ENCODE measurements at places on chromosomes 13 and 19. TPM values are rescaled to one million over a fixed set of nuclear protein-coding genes. Genes with fewer than 3 reads are reported as not detected.

Gene ZNF565
- 1.6 TPM for total RNA-seq

Gene SLC44A2
- 81.8 TPM for total RNA-seq

Gene ELSPBP1
- total RNA-seq: not detected

Gene ZNF225
- total RNA-seq: 4.5 TPM

Gene PRR20C
- total RNA-seq: not detected

Gene CRX
- not detected for total RNA-seq

Gene ICAM1
- total RNA-seq: 244 TPM

Gene MYO16
- total RNA-seq: 0.86 TPM

Gene SIGLECL1
- total RNA-seq: not detected

Gene RGL3
- 1.3 TPM for total RNA-seq

Gene RASIP1
- total RNA-seq: 2.6 TPM

Gene TNFSF9
- total RNA-seq: 0.32 TPM

Gene MAP4K1
- total RNA-seq: 0.32 TPM

DNA sequence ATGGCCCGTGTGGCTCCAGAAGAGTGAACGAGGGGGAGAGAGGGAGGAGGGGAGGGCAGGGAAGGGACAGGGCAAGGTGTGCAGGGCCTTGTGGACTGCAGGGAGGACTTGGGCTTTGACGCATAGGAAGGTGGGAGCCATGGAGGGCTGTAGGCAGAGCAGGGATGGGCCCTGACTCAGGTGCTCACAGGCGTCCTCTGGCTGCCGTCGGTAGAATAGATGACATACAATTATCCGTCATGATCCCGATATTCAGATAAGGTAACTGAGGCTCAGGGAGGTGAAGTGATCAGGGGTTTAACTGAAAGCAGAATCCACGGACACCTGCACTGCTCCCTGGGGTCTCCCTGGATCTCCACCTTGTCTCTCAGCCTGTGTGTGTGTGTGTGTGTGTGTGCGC lies 3.4 kb downstream of the C3 start:
- no peak for DNase-seq

DNA sequence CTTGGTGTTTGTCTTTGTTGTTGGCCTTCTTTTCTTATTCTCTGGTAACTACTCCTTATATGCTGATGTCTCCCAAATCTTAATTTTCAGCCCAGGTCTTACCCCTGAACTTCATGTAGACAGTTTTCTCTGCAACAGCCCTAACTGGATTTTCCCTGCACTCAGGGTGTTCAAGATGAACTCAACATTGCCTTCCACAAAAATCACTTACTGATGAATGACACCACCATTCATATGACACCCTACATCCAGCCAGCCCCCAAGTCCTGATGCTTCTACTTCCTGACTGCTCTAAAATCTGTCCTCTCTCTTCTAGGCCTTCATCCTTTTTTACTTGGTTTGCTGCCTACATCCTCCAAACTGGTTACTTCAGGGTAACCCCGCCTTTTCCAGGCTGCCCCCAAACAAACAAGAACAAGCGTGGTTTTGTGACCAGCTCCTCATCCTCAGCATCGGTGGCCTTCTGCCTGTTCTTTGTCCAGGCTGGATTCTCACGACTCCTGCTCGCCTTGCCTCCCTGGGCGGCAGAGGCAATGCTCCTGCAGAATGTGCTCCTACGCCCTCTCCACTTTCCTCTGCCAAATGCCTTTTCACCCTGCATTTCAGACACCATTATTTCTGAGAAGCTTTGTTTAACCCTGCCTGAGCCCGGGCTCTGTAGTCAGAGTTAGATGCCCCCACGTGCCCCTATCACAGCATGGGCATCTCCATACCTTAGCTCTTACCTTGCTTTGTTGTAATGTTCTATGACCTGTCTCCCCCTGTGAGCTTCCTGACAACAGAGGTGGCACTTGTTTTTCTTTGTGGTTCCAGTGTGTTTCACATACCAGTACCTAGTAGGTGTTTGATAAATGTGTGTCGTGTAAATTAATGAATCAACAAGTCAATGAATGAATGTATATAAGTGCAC lies 61.8 kb downstream of the WDFY2 start:
- no peak for DNase-seq

DNA sequence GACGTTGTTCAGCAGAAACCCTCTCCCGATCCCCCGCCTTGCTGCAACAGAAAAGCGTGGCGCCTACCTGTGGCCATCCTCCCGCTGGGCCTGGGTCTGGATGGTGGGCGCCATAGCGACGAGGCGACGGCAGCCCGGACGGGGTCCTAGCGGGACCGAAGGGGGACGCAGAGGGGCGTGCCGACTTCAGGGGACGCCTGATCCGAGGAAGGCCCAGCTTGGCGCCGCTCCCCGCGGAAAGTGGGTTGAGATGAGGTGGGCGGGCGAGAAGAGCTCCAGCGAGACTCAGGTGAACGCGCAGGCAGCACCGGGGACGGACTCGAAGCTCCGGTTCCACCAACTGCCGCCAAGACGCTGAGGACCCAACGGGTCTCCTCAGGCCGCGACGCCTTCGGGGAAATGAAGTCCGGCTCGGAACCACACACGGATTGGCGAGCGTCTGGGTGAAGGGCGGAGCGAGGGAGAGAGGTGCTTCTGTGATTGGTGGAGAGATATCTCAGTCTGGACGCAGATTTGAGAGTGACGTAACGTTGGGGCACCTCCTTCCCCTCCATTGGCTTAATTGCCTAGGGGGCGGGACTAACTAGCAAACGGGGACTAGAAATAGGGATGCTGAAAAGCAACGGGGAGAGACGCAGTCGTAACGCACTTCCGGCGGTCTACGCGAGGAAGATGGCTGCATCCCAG lies at the start of the genes MED29 and PAF1:
Gene MED29, plus strand, starts transcription at position 628 of the 687 bp plus-strand sequence. Its CDS starts 45 bp downstream, at position 673.
Gene PAF1, minus strand, starts transcription at position 356 of the 687 bp plus-strand sequence. Its CDS starts 242 bp downstream, at position 114.
- DNase-seq: peak; percentile 100

DNA sequence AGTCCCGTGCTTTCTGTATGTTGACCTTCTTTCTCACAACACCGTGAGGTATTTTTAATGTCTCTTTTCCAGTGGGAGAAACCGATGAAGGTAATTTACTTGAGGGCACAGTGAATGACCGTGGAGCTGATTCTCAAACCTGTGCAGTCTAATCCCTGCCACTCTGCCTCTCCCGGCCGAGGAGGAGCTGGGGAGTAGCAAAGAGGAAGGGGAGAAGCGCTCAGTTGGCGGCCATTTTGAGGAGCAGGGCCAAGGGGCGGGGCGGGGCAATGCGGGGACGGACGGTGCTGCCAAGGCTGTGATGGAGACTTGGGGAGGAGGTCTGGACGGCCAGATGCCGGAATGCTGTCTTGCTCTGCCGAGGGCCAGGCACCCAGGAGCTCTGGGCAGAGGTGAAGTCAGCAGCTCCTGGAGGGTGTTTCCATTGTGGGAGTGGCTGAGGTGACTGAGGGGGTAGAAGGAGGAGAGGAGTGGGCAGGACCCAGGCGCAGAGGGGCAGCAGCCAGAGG lies 12.4 kb upstream of the RANBP3 start:
- DNase-seq: no peak

DNA sequence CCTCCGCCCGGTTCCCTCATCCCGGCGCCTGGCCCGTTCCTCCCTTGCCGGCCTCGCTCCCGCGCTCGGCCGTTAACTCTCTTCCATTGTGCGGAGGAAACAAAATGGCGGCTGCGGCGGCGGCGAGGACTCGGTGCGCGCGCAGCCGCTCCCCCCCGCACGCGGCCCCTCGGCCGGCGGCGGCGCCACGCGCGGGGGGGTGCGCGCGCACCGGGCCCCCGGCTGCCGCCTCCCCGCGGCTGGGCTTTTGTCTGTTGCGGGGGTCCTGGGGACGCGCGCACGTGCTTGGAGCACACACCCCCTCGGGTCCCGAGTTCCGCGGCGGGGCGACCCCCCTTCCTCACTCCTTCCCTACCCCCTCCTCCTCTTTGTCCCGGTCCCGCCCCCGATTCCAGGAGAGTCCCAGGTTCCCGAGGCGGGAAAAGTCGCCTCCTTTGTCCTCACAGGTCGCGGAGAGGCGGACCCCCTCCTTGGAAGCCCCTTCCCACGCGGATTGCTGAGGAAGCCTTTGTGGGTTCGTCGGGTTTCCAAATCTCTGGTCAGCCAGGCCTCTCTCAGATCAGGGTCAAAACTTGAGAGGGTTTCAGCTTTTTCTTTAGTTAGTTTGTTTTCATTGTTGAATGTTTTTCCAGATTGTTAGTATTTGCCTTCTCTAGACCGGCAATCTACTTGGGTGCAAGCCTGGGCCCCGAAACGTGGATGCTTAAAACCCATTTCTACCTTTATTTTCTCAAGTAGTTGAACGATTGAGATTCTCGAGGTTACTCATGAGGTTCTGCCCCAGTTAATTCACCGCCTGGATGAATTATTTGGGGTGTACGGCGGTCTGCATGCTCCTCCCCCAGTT lies 687 bp downstream of the ILF3 start:
- DNase-seq: peak; percentile 32

GRCh38 chr19:848386-848921 lies 3.6 kb upstream of the ELANE start:
- DNase-seq: no peak

GRCh38 chr19:14746886-14747285 lies 31.5 kb downstream of the ADGRE2 start:
- no peak for DNase-seq

DNA sequence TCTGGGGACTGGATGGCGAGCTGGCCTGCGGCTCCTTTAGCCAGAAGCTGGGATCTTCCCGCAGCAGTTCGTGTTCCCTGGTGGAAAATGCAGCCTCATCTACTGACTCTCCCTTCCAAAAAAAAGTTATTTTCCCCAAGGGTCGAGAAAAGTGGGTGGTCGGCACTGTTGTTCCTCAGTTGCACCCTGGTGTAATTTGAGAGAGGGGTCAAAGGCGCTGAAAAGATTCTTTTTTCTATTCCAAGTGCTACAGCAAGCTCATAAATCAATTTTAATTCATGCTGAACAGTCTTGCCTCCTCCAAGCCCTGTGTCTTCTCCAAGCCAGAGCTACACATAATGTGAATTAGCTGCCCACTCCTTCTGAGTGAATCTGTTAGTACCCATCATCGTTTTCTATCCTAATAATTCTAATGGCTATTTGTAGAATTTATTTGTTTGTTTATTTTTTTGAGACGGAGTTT lies 774 bp downstream of the SLC25A15 start:
- no peak for DNase-seq

- no peak for DNase-seq
Measured at GRCh38 chr13:53007872-53008271, 20.7 kb upstream of the OLFM4 start.

GRCh38 chr13:56349866-56350265 lies 790.9 kb upstream of the PRR20A start:
- no peak for DNase-seq

DNA sequence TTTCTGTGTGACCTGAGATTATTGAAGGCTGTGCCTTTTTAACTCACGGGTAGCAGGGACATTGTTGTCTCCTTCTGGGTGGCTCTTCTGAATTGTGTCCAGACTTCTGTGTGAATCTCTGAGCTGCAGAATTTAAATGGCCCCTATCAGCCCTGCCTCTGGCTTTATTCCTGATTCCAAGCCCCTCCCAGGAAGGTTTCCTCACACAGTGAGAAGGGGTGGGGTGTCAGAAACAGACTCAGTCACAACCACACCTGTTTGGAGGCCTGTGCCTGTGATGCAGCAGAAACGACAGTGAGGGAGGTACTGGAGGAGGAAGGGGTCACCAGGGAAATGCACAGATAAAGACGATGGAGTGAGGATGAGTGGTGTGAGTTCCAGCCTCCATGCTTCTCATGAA lies at the start of gene CLC:
Gene CLC, minus strand, starts transcription at position 139 of the 400 bp plus-strand sequence. Its CDS starts 77 bp downstream, at position 62.
- no peak for DNase-seq

DNA sequence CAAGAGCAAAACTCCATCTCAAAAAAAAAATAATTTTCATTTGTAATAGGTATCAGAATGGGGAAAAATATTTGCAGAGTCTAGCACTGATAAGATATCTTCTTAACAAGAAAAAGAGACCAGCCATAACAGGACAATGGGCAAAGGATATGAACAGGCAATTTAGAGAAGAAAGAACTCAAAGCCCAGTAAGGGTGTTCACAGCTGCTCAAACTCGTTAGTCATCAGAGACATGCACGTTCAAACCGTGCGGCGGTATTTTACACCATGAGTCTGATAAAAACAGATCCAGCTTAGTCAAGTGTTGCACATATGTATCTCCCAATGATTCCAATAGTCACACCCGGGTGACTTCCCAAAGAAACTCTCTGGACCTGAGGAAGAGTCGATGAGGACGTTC lies 13.7 kb upstream of the NCCRP1 start:
- no peak for DNase-seq

GRCh38 chr19:56139847-56140582 lies 1.1 kb upstream of the ZNF444 start:
- peak; percentile 17 for DNase-seq

- DNase-seq: no peak
Measured at GRCh38 chr13:24068472-24068871, 92.0 kb upstream of the SPATA13 start.

- DNase-seq: no peak
Measured at GRCh38 chr19:1730157-1730556, 23.1 kb upstream of the ONECUT3 start.

GRCh38 chr19:48746738-48747575 lies at the start of gene IZUMO1:
Gene IZUMO1 (minus strand): TSS chr19:48746909. CDS start chr19:48745859, 1,050 bp downstream.
- peak; percentile 91 for DNase-seq

- no peak for DNase-seq
Measured at GRCh38 chr19:4362101-4362828, 18.9 kb downstream of the MPND start.

DNA sequence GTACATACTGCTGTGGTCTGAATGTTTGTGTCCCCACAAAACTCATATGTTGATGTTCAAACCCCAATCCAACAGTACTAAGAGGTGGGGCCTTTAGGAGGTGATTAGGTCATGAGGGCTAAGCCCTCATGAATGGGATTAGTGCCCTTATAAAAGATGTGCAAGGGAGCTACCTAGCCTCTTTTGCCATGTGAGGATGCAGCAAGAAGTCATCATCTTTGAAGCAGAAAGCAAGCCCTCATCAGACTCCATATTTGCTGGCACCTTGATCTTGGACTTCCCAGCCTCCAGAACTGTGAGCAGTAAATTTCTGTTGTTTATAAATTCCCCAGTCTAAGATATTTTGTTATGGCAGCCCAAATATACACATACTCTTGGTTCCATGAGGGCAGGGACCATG lies 33.9 kb downstream of the PEG3 start:
- DNase-seq: no peak

DNA sequence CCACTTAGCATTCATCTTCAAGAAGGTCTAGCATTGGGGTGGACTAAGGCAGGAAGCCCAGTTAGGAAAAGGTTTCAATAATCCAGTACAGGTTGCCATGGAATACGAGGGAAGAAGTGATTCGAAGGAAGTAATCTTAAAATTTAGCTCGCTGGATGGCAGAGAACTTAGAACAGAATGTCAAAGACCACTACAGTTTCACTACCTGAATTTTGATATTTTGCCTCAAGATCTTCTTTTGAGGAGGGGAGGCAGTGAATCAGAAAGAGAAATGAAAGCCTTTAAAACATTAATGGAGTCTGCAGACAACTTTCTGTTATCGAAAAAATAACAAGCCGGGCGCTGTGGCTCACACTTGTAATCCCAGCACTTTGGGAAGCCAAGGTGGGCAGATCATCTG lies 7.0 kb upstream of the RAB8A start:
- no peak for DNase-seq

DNA sequence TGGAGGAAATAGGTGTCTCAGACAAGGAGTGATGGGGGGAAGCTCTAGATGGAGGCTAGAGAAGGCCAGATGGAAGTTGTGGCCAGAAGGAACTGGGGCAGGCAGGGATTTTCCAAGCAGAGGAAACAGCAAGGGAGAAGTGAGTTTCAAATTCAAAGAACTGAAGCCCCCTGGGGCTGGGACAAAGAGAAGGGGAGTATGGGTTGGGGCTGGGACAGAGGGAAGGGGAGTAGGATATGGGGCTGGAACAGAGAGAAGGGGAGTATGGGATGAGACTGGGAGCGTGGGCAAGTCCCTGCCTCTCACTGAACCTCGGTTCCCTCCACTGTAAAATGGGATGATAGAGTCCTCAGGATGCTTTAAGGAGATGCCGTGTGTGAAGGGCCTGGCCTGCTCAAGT lies 1.9 kb upstream of the GTF2F1 start:
- no peak for DNase-seq

- DNase-seq: no peak
Measured at GRCh38 chr19:11813703-11814028, 407 bp upstream of the ZNF440 start.
